Liver (tissue), 10 donors: ENCODE measurements at places on chromosomes 1 and 21. TPM values are rescaled to one million over a fixed set of nuclear protein-coding genes. Genes with fewer than 3 reads are reported as not detected.

Gene TRPM2
- polyA plus RNA-seq: 0.61 TPM

Gene OR2W3
- not detected for polyA plus RNA-seq

Gene NR5A2
- 10.0 TPM for polyA plus RNA-seq

DNA sequence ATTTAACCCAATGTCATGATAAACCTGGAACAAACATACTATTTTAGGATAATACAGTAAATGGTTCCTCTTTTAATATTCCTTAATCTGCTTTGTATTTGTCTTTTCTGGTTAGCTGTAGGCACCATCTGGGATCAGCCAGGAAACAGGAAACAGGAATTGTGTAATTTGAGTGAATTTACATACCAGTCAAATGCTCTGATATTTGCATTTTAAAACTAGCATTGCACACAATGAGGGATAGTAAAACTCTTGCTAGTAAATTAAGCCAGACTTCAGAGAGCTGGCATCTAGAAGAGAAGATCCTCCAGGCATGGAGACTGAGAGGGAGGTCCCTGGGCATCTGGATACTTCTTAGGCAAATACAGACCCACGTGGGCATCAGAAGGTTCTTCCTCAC, 103.5 kb downstream of the HMCN1 start:
- no peaks in the 10 kb centered on the region for H3K4me1 ChIP-seq
- DNase-seq: no peak
- H3K36me3 ChIP-seq: no peaks in the 10 kb centered on the region
- no peak overlapping the region for H3K27ac ChIP-seq
- no peaks in the 10 kb centered on the region for H3K27me3 ChIP-seq

- H3K27ac ChIP-seq: no peak overlapping the region
- H3K27me3 ChIP-seq: no peaks in the 10 kb centered on the region
- H3K36me3 ChIP-seq: no peaks in the 10 kb centered on the region
- no peaks in the 10 kb centered on the region for H3K4me1 ChIP-seq
- DNase-seq: no peak
- no peak overlapping the region for H3K4me3 ChIP-seq
Observed at GRCh38 chr1:245663841-245664240, 509.1 kb downstream of the KIF26B start.

GRCh38 chr21:46368533-46369285, 44.8 kb downstream of the PCNT start:
- H3K4me3 ChIP-seq: no peak overlapping the region
- no peak for DNase-seq
- H3K36me3 ChIP-seq: peaks cover 4% of the 10 kb centered on the region
- H3K4me1 ChIP-seq: no peaks in the 10 kb centered on the region

DNA sequence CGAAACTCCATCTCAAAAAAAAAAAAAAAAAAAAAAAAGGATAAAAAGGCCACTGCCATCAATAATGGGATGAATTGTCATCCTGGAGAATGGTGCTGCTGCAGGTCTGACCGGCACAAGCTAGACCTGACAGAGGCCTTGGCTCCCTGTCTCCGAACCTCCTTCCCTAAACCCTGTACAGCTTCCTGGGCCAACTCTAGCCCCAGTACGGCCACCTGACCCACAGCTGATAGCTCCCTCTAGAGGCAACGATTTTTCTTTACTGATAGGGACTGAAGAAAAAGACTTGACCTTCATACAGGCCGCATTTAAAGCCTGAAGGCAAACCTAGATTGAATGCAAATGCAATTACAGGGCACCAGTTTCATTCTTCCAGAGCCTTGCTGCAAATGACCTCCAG, 30.7 kb downstream of the NOL9 start:
- DNase-seq: no peak
- no peaks in the 10 kb centered on the region for H3K27me3 ChIP-seq
- H3K27ac ChIP-seq: no peak overlapping the region
- H3K4me3 ChIP-seq: no peak overlapping the region

DNA sequence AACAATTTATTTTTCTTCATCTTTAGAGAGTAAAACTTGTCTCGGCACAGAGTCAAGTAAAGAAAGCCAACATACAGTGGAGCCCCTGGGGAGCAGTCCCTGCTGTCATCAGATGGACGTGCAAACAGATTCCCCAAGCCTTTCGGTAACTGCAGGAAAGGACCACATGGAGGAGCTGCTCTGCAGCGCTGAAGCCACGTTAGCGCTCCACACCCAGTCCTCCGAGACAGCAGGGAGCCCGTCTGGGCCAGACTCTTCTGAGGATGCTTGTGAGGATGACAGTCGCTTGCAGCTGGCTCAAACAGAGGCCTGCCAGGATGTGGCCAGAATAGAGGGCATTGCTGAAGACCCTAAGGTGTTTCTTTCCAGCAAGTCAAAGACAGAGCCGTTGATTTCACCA, 77.1 kb upstream of the SCCPDH start:
- no peak for DNase-seq
- H3K4me1 ChIP-seq: no peaks in the 10 kb centered on the region
- H3K4me3 ChIP-seq: no peak overlapping the region
- peaks cover 35% of the 10 kb centered on the region for H3K36me3 ChIP-seq
- H3K27me3 ChIP-seq: no peaks in the 10 kb centered on the region

GRCh38 chr1:117589544-117589943, 16.3 kb upstream of the TENT5C start:
- H3K4me1 ChIP-seq: peaks cover 18% of the 10 kb centered on the region
- H3K27me3 ChIP-seq: no peaks in the 10 kb centered on the region
- H3K36me3 ChIP-seq: no peaks in the 10 kb centered on the region
- no peak for DNase-seq
- no peak overlapping the region for H3K27ac ChIP-seq
- H3K4me3 ChIP-seq: no peak overlapping the region
